ENCODE measurements at places on chromosomes 2 and 18. TPM values are rescaled to one million over a fixed set of nuclear protein-coding genes. Genes with fewer than 3 reads are reported as not detected.

GRCh38 chr2:63819256-63819655 lies 22.4 kb upstream of the UGP2 start:
- DNase-seq, result no peak

- no peak for DNase-seq
Observed at GRCh38 chr2:82731824-82732223, 1727.3 kb downstream of the SUCLG1 start.

DNA sequence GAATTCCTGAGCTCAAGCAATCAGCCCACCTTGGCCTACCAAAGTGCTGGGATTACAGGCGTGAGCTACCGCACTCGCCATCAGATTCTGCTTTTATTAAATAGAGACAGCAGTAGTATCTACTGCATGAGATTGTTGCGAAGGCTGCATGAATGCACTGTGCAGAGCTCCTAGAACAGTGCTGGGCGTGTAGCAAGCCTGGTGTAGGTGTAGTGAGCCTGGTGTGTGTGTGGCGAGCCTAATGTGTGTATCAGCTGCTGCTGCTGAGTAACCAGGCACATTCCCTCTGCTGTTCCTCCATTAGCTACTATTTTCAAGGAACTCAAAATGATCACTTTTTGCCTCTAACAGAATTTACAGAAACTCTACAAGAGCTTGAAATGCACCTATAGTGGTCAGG lies 57.6 kb downstream of the PTPRM start:
- DNase-seq, result no peak

GRCh38 chr18:62023536-62023935 lies 130.7 kb upstream of the RNF152 start:
- no peak for DNase-seq

Gene NRBP1
- 117 TPM for total RNA-seq
